CD4-positive, alpha-beta T cell treated with Interleukin-6 for 4 hours (primary cell): ENCODE measurements at places on chromosomes 11 and 22.

- DNase-seq: no peak
Observed at GRCh38 chr11:10716543-10717259, 23.1 kb upstream of the IRAG1 start.

GRCh38 chr22:44355716-44356070, 42.9 kb upstream of the SHISAL1 start:
- no peak for DNase-seq

DNA sequence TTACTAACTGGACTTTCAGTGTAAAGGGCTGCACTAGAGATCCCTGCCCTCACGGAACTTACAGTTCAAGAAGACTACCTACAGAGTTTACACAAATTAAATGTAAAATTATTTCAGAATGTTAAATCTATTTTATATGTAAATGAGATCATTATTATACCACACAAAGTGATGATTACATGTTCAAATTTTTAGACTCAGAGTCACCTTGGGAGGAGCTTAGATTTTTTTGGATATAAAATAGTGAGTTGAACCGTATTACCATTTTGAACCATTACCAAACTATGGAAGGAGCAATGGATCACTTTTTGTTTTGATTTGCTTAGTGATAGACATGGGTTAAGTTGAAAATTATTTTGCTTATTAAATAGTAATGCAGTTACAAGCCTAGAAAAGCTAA, 1.6 kb downstream of the IPO7 start:
- DNase-seq: no peak

DNA sequence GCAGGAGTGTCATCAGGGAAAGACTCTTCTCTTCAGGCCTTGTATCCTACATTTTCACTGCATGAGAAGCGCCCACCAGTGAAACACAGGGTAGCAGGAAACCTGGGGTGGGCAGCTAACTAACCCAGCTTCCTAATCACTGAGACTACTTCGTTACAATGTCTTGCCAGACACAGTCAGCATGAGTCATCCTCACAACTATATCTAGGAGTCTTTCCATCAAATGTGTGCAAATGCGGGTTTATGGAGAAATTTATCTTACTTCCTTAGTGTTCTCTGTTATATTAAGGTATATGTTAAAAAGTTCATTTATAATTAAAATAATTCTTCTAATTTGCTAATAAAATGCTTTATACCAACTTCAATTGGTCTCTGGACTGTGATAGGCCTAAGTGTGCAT, 79.9 kb upstream of the RAB1B start:
- no peak for DNase-seq

DNA sequence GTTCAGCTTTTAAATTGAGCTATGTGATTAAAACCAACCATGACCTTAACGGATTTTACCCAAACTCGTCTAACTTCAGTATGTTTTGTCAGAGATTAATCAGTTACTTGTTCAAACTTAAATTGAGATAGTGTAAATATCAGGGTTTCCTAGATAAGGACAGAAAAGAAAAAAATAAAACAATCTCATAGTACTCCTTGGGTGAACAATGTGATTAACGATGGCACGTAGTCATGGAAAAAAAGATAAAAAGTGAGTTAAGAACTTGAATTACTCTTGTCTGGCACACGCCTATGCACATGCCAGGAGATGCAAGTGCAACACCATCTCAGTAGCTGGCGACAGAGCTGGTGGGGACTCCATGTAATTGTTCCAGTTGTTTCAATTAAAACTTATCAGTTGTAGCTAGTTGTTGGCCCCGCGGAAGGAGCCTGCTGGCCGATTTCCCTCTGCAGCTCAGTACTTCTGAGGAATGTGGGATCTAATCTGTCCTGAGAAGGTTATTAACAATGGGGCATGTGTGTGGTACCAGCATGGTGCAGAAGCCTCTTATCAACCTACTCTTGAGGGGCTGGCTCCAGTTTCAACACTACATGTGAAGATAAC, 3.0 kb downstream of the RASSF10 start:
- DNase-seq: no peak

GRCh38 chr11:94740083-94741021, 27.8 kb upstream of the AMOTL1 start:
- DNase-seq: no peak

- DNase-seq: no peak
Observed at GRCh38 chr22:49152939-49153770, 674.5 kb downstream of the BRD1 start.

GRCh38 chr11:61594907-61595257, 14.0 kb upstream of the SYT7 start:
- no peak for DNase-seq

DNA sequence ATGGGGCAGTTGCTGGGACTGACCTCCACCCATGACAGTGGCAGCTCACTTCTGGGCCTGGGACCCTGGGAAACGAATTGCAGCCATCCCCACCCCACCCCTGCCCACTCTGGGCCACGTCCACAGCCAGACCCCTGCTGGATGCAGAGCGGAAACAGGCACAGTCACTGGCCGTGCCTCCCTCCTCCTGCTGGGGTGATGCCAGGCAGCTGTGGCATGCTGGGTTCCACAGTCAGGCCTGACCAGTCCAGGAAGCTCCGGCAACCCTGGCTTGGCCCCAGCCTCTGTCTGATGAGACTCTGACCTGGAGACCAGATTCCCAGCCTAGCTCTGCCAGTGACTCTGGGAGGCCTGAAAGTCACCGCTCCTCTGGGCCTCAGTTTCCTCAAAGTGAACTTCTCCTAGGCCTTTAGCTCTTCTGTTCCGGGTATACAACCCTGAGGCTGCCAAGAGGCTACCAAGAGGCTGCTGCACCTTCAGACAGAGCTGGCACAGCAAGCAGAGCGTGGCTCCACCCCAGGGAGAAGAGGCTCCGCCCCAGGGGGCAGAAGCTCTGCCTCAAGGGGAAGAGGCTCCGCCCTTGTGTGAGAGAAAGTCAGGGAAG, 8.9 kb downstream of the SULT4A1 start:
- DNase-seq: no peak

GRCh38 chr11:27718863-27719545, 18.7 kb upstream of the BDNF start:
- DNase-seq: no peak

DNA sequence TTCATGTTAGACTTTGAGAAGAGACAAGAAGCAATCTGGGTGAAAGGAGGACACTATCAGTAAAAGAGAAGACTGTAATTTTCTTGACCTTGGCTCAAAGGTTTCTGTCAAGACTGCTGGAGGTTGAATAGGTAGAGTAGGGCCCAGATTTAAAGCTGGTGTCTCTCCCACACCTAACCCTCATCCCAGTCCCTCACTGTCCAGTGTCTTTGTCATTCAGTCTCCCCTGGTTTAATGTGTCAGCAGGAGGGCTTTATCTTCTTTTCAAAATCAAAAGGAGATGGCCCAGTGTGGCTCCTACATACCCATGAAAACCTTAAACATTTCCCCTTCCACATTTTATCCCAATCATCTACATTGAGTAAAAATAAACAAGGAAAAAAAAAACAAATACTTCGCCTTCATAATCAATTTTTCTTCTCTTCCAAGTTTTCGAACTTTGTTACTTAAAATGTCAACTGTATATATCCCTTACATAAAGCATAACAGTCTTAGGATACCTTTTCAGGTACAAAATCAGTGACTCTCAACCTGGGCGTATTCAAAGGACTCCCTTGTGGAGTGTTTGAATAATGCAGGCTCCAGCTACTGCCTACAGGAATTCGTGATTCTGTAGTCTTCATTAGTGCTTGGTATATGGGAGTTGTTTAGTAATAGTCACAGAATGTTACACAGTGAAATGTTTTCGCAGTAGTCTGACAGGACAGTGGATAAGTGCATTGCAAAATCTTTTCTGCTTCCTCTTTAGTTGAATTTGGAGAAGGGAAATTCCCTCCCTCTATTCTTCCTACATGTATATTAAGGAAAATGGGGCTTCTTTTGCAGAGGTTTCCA, 87.2 kb downstream of the FAT3 start:
- no peak for DNase-seq

DNA sequence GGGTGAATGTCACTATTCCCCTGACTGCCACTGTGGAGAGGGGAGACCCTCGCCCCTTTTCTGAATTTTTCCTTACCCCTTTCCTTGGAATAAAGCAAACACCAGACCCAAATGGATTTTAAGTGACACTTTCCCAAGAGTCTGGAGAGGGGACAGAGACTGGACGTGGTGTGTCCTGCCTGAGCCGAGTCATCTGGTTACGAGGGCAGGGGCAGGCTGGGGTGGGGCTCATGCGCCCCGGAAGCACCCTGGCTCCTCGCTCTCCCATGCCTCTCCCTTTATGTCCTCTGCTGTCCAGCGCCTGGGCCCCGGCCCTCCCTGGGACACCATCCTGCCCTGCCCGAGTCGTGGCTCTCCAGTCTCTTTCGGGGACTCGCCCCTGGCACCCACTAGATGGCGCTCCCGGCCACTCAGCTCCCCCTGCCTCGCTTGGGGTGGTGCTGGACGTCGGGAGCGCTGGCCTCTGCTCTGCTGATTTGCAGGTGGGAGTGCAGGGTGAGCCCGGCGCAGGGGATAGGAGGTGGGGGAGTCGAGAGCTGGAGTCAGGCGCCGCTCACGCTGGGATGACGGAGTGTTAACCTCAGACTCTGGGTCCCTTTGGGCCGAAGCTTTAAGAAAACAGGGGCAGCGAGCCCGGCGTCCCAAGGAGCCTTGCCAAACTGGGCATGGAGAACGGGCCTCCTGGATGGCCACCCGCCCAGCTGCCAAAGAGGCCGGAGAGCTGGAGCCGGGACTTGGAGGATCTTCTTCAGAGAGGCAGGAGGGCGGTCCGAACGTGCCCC, 89.8 kb downstream of the RPS6KA4 start:
- peak; percentile 77 for DNase-seq

DNA sequence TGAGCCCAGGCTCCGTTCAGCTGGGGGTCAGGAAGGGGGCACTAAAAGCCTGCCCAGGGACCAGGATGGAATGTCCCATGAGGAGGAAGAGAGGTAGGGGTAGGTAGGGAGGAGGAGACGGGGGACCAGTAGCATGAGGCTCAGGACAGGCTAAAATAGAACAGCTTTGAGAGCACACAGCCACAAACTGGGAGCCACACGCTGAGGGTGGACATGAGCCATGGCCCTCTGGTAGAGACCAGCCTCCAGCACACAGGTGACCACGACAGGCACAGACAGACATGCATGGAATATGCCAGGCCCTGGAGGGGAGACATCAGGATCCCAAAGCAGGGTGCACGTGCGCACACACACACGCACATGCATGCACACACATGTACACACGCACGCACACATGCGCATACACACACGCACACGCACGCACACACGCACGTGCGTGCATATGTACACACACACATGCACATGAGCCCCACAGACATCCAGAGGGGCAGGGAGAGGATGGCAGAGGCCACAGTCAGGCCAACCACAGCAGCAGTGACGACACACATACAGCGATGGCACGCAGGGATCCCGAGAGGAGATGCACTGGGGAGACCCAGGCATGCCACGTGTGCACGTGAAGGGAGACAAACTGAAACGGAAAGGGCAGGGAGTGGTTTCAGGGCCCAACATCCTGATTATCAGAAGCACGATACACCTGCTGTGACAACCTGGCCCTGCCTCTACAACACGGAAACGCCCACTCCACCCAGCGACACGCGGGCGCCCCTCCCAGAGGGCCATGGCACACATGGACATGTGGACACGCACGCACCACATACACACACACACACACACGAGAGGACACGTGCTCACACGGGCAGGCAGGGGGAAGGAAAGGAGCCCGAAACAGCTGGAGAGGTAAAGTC, 25.7 kb downstream of the LRRC10B start:
- DNase-seq: no peak

DNA sequence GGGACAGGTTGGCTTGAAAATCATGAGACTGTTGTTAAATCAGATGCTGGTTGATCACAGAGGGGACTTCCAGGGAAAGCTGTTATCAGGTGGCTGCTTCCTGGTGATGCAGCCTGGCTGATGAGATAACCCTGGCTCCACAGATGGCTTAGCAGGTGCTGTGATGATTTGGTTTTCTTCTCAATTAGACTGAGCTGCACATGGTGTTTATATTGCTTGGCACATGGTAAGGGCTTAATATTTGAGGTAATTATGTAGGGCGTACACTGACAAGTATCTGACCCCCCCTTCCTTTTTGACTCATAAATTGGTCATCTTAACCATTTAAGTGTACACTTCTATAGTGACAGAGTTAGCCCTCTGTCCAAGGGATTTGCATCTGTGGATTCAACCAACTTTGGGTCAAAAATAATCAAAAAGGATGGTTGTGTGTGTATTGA, 7.0 kb downstream of the RPS3 start:
- DNase-seq: no peak

DNA sequence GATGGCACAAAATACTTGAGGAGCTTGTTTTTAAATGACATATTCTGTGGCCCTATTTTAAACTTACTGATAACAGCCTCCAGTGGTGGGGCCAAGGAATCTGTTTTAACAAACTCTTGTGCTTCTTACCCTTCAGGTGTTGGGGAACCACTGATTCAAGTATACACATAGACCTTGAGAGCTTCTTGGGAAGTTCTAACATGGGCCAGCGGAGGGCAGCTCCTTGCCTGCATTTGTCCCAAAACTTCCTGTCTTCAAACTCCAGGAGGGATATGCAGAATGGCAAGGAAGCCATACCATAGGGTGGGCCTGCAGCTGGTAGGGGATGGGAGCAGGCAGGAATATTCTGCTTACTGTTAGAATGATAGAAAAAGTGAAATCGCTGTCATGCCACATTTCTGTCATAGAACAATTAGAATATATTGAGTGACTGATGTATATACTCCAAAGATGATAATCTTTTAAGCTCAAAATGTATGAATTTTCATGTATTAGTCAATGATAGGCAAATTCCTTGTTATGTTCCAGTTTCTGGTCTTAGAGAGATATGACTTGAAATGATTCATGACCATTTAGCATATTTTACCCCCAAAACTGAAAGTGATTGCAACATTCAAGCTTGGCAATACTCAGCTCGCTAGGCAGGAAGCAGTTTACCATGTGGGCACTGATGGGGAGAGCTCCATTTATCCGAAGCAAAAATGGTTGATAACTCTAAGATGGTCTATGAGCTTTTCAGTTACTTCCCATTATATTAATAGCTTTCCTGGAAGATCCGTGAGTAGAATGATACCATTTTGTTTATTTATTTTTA, 9.2 kb downstream of the EXT2 start:
- DNase-seq: no peak

DNA sequence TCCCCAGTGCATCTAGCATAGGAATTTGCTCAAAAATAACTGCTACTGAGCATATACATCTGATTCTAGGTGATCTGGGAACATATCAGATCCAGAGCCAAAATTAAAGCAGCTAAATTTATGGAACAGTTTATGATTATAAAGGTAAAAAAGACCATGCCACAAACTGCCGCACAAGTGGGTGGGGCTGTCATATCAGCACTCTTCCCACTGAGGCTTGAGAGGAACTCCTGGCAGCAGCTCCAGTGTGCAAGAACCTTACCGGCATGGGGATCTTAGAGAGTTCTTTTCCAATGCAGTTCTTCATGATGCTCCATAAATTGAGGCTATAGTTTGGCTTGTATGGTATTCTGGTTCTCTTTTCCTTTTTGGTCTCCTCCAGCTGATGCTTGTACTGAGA, 15.3 kb downstream of the OSBP start:
- no peak for DNase-seq

GRCh38 chr11:10632483-10632882, 61.1 kb downstream of the IRAG1 start:
- DNase-seq: no peak
